CD4-positive, alpha-beta memory T cell (primary cell): ENCODE measurements at places on chromosomes 2 and 18. TPM values are rescaled to one million over a fixed set of nuclear protein-coding genes. Genes with fewer than 3 reads are reported as not detected.

The SCN7A gene
- total RNA-seq, result not detected

The ITGB6 gene
- not detected for total RNA-seq

The AKAIN1 gene
- total RNA-seq, result not detected

- no peaks in the 10 kb centered on the region for H3K4me1 ChIP-seq
- DNase-seq, result no peak
- H3K27me3 ChIP-seq, result no peaks in the 10 kb centered on the region
- no peak overlapping the region for H3K4me3 ChIP-seq
- H3K36me3 ChIP-seq, result no peaks in the 10 kb centered on the region
Observed at GRCh38 chr2:231565887-231566594, 26.6 kb upstream of the TEX44 start.

- H3K4me3 ChIP-seq, result no peak overlapping the region
- DNase-seq, result no peak
- no peaks in the 10 kb centered on the region for H3K36me3 ChIP-seq
Observed at GRCh38 chr2:238789317-238789806, 58.5 kb upstream of the TWIST2 start.

DNA sequence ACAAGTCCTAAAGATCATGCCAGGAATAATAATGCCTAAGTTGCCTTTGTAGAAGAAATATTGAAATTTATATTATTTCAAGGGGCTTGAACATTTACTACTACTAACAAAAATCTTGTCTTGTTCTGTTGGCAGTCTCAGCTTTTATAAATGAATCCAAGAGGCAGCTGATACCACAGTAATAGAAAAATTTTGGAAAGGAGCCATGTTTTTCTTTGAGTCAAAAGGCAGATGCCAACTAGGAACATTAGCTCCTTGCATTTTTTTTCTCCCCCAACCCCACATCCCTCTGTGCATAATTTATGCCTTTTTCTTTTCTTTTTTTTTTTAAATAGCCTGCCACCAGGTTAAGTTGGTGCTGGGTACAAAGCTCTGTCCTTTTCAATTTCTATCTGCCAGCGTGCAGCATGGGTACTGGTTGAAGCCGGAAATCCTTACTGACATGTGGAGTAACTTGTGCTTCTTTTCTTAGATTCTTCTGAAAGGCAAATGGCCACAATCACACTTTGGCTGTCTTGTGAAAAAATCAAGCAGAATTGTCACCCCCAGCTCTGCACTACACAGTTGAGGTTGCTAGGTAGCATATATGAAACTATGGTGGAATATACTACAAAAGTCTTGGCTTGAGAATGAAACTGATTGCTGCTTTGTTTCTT, 98.8 kb downstream of the RHBDD1 start:
- no peak overlapping the region for H3K4me3 ChIP-seq
- H3K27ac ChIP-seq, result no peak overlapping the region
- no peaks in the 10 kb centered on the region for H3K36me3 ChIP-seq
- H3K4me1 ChIP-seq, result no peaks in the 10 kb centered on the region

GRCh38 chr2:104690255-104690984, 163.5 kb upstream of the POU3F3 start:
- H3K4me3 ChIP-seq, result no peak overlapping the region
- no peak overlapping the region for H3K27ac ChIP-seq
- H3K27me3 ChIP-seq, result no peaks in the 10 kb centered on the region
- H3K36me3 ChIP-seq, result no peaks in the 10 kb centered on the region
- H3K4me1 ChIP-seq, result no peaks in the 10 kb centered on the region

GRCh38 chr2:13334545-13334944, 617.8 kb downstream of the TRIB2 start:
- no peak overlapping the region for H3K27ac ChIP-seq
- no peaks in the 10 kb centered on the region for H3K4me1 ChIP-seq
- H3K27me3 ChIP-seq, result no peaks in the 10 kb centered on the region
- no peak for DNase-seq

- no peaks in the 10 kb centered on the region for H3K27me3 ChIP-seq
- no peak overlapping the region for H3K27ac ChIP-seq
- no peak for DNase-seq
- no peaks in the 10 kb centered on the region for H3K36me3 ChIP-seq
Observed at GRCh38 chr2:62831729-62832128, 126.2 kb downstream of the EHBP1 start.

GRCh38 chr2:197877038-197877437, 72.6 kb downstream of the PLCL1 start:
- peaks cover 8% of the 10 kb centered on the region for H3K4me1 ChIP-seq
- no peaks in the 10 kb centered on the region for H3K36me3 ChIP-seq
- DNase-seq, result no peak

DNA sequence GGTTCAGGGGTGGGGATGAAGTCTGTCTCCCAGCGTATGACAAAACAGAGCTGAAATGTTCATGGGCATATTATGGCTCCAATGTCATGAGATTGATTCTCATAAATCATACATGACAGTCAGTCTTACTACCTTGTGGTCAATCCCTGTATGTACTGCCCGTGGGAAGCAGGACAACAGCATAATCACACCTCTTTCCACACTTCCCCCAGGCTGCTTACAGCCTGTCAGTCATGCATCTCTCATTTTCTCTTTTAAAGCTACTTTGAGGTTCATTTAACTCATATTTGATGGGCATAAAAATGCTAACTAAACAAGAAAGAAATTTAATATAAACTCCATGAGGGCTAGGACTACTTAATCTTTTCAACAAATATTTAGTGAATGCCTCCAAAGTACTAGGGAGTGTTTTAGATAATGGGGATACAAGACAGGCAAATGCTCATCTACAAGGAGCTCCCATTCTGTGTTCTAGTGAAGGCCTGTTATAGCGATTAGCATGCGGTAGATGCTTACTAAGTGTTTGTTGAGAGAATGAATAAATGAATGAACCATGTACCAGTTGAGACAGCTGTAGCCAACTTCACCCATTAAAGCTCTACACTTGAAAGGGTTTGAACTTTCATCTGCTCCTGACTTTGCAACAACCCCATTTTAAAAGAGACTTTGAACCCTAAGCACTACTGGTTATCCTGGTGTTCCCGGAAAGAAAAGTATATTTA, 89.1 kb downstream of the ALPK2 start:
- H3K27me3 ChIP-seq, result no peaks in the 10 kb centered on the region
- H3K27ac ChIP-seq, result no peak overlapping the region
- H3K36me3 ChIP-seq, result no peaks in the 10 kb centered on the region
- no peak for DNase-seq

DNA sequence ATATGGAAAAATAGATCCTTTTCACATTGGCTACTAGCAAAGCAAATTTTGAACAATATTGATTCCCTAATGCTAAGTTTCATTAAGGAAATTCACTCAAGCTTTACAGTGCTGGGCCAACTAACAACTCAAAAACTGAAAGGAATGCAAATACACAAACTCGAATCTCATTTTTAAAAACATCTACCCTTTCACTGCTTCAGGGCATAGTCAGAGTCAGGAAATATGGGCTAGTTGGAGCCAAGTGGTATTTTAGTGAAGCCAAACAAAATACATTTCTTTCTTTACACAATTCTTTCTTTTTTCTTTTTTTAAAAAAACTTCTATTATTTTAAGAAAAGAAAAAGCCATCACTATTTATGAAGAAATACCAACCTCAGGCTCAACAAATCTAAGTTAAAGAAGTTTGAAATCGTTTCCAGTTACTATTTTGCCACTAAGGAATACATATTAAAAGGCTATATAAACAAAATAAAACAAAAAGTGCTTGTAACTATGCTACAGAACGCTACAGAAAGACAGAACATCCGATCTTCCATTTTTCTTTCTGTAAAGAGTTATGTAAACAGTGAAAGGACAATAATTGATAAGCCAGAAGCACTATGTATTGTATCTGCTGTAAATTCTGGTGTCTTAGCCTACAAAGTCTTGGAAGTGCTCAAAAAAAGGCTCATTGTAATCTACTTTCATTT, 113.6 kb upstream of the STK17B start:
- H3K27me3 ChIP-seq, result no peaks in the 10 kb centered on the region
- H3K27ac ChIP-seq, result no peak overlapping the region
- peaks cover 26% of the 10 kb centered on the region for H3K4me1 ChIP-seq
- no peak overlapping the region for H3K4me3 ChIP-seq
- no peak for DNase-seq
- no peaks in the 10 kb centered on the region for H3K36me3 ChIP-seq

- H3K4me1 ChIP-seq, result no peaks in the 10 kb centered on the region
- H3K4me3 ChIP-seq, result no peak overlapping the region
- H3K27me3 ChIP-seq, result peaks cover 4% of the 10 kb centered on the region
- no peak for DNase-seq
- no peaks in the 10 kb centered on the region for H3K36me3 ChIP-seq
Observed at GRCh38 chr18:44668270-44668975, 12.3 kb upstream of the SETBP1 start.

DNA sequence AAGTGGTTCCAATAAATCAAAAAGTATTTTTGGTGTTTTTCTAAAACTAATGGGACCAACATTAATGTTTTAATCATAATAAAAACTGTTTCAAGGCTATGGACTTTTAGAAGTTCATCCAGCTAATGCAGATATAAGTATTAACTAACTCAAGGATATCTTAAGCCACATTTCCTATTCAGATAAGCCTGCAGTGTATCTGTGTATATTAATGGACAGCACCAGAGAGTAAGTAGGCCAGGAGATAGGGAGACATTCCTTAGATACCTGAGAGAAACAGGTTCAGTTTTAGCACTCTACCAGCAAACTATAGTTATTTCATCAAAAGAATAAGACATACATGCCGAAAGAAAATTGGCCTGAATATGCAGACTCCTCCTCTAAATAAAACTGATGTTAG, 27.3 kb downstream of the PREPL start:
- H3K4me3 ChIP-seq, result no peak overlapping the region
- no peaks in the 10 kb centered on the region for H3K4me1 ChIP-seq
- DNase-seq, result no peak
- H3K27ac ChIP-seq, result no peak overlapping the region

DNA sequence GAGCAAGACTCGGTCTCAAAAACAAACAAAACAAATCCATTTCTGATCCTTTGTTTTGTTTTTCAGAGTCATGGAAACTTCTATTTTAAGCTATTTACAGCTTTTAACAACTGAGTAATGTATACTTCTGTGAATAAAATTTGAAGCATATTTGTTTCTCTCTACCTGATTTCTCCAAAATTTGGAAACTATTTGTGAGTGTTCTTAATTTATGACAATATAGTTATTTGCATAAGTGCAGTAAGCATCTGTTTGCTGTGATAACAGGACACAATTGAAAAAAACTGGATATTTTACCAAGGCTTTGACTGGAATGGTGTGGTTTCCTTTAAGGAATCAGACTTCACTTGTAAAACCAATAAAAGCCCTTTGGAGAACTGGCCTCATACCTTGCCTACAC, 53.3 kb upstream of the GULP1 start:
- no peak for DNase-seq
- H3K27ac ChIP-seq, result no peak overlapping the region
- no peaks in the 10 kb centered on the region for H3K36me3 ChIP-seq

GRCh38 chr2:221111739-221112138, 460.4 kb downstream of the EPHA4 start:
- no peak for DNase-seq
- H3K36me3 ChIP-seq, result no peaks in the 10 kb centered on the region
- H3K4me1 ChIP-seq, result no peaks in the 10 kb centered on the region
- H3K4me3 ChIP-seq, result no peak overlapping the region

- H3K27me3 ChIP-seq, result no peaks in the 10 kb centered on the region
- H3K27ac ChIP-seq, result no peak overlapping the region
- DNase-seq, result no peak
Observed at GRCh38 chr2:24722141-24722790, 70.9 kb downstream of the PTRHD1 start.
